ENCODE measurements at places on chromosomes 5 and 9.

DNA sequence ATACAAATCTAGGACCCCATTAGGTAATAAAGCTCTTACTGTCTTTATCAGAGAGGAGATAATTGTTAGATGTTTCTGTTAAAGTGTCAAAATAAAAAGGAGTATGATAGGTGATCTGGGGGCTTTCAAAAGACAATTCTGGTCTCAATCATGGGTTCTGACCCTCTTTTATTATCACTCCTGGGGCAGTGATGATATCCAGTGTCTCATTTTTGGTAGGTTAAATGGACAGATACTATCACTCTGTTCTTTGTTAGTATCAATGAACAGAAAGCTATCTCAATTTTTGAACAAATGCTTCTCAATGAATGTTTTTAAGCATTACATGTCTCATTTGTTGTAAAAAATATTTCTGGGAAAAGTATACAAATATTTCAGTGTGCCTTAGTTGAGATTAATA, 405.9 kb downstream of the MLLT3 start:
- no peak for DNase-seq

- DNase-seq: no peak
Measured at GRCh38 chr5:73747696-73748380, 121.8 kb downstream of the ARHGEF28 start.

DNA sequence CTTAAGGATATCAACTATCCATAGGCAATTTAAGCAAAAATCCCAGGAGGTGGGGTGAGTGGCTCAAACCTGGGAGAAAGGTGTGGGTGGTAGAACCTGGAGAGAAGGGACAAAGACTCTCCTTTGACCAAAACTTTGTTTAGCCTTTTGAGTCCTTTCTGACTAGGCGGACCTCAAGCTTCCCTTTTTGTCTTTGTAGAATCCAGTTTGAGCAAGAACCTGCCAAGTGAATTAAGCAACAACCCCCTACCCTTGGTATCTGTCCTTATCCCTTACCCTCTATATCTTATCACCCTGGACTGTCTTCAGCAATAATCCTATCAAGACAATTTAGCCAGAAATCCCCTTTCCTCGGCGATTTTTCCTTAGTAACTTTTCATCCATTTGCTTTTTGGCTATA, 53.5 kb upstream of the SLC28A3 start:
- peak; percentile 10 for DNase-seq

DNA sequence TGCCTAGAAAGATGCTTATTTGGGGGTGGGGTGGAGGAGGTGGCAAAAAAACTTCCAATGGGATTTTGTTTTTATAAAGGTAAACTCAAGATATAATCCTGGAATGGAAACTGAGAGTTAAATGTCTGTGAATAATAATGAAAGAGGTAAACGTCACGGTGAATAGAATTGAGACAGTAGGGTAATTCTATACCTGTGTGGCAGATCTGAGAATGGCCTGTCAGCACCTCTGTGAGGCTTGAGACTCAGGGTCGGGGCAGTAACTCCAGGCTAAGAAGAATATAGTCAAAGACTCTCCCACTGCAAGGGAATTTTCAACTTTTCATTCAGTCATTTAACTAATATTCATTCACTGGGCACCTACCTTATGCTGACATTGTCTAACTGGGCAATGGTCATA, 581.2 kb upstream of the ZNF608 start:
- DNase-seq: no peak

GRCh38 chr9:5582835-5583195, 46.1 kb upstream of the RIC1 start:
- DNase-seq: no peak

DNA sequence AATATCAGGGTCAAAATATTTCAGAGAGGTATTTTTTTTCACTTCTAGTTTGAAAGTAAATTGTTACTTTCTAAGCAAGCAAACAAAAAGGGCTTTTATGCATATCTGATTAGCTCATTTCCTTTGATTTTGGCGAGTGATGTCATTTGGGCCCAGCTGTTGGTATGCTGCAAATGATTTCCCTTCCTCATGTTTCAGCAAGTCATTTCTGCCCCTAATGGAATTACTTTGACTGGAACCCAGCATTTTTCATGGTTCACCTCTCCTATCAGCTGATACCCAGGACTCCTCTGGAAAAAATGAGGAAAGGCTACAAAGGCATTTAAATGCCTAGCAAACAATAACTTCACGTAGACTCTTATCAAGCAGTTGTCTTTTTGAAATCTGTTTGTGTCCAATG, 500.6 kb downstream of the EBF1 start:
- no peak for DNase-seq

- DNase-seq: no peak
Measured at GRCh38 chr5:66666778-66667177, 70.6 kb downstream of the MAST4 start.

DNA sequence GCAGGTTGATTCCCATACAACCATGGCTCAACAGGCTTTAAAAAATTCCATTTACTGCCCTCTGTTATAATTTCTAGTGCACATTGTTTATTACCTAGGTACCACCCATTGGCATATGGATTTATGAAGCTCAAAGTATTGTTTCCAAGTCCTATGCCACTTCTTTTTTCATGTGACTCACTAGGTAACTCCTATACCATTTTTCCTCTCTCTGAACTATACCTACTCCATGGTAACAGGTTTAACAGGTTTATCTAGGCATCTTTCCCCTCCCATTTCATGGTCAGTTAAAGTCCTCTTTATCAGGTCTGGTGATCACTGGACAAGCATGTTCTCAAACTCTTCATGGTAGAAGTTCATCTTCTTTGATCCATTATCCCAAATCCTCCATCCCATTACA, 49.6 kb upstream of the ABCA1 start:
- no peak for DNase-seq

DNA sequence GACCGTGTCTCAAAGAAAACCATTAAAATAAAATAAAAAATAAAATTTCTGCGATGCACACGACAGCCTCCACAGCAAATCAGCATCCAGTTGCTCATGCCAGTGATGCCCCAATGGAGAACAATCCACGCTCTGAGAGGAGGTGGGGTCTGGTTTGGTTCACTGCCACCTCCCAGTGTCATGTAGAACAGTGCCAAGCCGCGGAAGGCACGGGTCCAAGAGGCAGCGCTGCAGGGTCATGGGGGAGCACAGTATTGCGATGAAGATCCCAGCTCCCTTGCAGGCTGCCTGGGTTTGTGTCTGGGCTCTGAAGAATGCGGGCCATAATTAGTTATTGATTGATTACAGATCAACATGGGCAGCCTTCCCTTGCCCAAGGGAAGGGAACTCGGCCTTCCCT, 6.1 kb upstream of the CACFD1 start:
- DNase-seq: no peak

DNA sequence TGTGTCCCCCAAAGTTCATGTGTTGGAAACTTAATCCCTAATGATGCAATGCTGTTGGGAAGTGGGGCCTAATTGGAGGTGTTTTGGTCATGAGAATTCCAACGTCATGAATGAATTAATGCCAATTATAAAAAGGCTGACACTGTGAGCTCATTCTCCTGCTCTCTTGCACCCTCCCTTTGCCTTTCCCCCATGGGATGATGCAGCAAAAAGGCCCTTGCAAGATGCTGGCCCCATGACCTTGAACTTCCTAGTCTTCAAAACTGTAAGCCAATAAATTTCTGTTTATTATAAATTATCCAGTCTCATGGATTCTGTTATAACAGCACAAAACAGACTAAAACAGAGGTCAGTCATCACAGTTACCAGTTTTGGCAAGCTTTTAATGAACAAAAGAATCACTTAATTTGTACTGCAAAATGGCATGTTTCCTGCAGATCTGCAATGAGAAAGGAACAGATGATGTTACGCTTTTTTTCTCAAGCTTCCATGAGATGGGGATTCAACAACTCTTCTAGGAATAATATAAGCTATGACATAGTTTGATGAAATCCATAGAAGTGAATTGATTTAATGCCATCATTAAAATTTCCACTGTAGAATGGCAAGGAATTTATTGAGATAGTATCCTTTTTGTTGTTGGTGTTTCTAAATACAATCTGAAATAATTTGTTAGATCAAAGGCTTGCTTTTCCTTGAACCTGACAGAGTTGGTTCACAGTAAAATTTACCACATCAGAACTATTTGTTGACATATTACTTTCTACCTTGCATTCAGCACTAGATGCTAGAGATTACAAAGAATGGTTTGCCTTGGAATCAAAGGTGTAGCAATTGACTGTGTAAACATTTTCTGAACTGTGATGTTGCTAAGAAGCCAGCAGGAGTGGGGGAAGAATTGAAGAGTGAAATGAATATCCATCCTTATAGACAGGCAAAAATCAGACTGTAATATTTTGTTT, 29.3 kb upstream of the RFK start:
- DNase-seq: no peak

DNA sequence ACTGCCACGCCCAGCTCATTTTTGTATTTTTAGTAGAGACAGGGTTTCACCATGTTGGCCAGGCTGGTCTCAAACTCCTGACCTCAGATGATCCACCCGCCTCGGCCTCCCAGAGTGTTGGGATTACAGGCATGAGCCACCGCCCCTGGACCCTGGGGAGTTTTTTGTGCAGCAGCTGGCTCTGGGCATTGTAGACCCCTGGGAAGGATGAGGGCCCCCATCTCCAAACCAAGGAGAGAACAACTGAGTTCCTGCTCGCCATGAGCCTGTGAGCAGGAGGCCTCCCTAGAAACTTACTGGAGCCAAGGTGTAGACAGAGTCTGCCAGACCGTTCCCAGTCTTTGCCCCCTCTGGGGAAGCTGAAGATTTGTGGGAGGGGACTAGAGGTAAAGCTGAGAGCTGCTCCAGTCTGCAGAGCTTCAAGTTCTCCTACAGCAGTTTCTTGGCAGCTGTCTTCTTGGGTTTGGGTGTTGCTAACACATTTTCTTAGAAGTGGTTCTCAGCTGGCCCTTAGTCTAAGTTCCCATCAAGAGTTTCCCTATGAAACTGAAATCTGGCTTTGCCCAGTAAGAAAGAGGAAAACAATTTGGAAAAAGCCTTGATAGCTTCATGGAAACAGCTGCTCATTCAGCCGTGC, 12.4 kb downstream of the NUDT2 start:
- no peak for DNase-seq

DNA sequence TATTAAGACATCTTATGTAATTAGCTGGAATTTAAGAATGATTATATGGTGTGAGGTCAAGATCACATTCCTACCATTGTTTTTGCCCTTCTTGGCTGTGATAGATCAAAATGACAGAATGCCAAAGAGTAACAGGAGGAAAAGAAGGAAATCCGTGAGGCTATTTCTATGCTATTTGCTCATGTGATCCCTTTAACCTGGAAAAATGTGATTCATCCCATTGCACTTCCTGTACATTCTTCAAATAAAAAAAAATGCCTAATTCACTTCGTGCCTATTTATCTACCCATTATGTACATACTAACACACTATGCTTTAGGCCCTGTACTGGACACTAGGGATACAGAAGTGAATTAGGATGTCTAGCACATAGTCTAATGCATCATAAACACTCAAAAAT, 154.1 kb upstream of the PAPPA start:
- no peak for DNase-seq

- DNase-seq: no peak
Measured at GRCh38 chr5:116531635-116532034, 43.0 kb downstream of the SEMA6A start.

- DNase-seq: peak; percentile 58
Measured at GRCh38 chr9:91954841-91955471, 4.9 kb upstream of the ROR2 start.
